ENCODE measurements at places on chromosomes 1 and 21.

DNA sequence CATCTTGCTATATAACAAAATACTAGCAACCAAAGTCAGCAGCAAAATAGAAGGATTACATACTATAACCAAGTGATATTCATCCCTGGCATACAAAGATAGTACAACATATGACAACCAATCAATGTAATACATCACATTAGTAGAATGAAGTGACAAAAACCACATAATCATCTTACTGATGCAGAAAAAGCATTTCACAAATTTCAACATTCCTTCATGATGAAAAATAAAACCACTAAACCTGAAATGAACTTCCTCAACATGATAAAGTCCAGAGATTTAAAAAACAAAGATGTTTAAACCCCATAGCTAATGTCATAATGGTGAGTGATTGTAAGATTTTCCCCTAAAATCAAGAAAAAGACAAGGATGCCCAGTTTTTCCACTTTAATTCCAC, 18.6 kb downstream of the RO60 start:
- DNase-seq = no peak

- DNase-seq = no peak
Observed at GRCh38 chr1:18396247-18396980, 84.3 kb upstream of the KLHDC7A start.

DNA sequence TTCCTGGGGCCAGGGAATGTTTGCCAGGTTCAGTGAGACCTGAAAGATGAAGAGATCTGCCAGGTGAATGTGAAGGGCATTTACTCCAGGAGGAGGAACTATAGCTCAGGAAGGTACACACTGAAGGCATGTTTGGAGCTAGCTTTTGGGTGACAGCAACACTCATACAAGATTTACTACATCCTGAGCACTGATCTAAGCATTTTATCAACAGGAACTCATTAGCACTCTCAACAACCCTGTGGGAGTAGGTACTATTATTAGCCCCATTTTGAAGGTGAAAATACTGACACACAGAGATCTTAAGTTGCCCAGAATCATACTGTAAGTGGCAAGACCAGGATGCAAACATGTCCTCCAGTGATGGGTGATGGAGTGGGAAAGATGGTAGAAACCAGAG, 6.7 kb downstream of the GADD45A start:
- DNase-seq = no peak

DNA sequence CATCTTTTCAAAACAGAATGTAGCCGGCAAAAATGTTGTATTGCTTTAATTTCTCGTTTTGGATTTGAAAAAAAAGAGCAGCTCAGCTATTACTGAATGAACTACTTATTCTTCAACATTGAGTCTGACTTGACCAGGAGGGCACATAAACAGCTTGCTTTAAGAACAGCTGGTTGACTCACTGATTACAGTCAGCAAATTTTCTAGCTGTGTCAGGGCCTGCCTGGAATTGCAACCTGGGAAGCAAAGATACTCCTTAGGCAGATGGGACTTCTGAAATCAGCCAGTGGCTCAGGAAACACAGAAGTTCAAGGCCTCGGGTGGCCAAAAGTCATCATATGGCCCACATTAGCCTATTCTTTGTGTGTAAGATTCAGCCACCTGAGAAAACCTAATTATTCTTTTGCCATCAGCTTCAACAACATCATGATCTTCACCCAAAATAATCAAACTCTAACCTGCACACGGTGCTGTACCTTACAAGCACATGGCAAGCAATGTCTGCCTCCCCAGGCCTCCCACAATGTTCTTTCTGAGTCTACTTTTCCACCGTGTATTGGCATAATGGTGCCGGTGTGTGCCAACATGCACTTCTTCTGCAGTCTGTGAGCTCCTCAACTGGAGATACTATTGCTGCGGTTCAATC, 307.2 kb downstream of the HHIPL2 start:
- DNase-seq = no peak

DNA sequence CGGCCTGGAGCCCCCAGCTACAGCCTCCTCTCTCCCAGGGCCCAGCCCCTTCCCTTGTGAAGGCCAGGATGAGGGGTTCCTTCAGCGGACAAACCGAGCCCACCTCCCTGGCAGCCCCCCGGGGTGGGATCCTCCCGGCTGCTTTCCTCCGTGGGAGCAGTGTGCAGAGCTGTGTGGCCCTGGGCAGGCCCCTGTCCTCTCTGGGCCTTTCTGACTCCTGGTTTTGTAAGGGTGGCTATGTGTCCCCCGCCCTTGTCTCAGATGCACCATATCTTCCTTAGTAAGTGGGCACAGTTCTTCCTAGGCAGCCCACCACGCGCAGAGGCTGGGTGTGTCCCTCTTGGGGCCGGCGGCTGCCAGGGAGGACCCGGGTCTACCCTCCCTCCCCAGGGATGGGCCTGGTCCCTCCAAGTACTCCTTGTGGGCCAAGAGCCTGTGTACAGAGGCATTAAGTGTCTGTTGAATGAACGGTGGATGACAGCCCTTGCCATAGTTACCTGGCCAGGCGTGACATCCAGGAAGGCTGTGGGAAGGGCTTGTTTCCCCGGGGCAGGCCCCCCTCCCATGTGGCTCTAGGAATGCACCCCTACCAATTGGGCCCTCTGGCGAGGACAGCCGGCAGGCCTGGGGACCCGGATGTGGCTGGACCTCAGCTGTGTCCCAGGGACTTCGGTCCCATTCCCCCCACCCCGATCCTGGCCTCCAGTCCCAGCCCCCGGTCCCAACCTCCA, 3.8 kb downstream of the SMIM1 start:
- DNase-seq = no peak

DNA sequence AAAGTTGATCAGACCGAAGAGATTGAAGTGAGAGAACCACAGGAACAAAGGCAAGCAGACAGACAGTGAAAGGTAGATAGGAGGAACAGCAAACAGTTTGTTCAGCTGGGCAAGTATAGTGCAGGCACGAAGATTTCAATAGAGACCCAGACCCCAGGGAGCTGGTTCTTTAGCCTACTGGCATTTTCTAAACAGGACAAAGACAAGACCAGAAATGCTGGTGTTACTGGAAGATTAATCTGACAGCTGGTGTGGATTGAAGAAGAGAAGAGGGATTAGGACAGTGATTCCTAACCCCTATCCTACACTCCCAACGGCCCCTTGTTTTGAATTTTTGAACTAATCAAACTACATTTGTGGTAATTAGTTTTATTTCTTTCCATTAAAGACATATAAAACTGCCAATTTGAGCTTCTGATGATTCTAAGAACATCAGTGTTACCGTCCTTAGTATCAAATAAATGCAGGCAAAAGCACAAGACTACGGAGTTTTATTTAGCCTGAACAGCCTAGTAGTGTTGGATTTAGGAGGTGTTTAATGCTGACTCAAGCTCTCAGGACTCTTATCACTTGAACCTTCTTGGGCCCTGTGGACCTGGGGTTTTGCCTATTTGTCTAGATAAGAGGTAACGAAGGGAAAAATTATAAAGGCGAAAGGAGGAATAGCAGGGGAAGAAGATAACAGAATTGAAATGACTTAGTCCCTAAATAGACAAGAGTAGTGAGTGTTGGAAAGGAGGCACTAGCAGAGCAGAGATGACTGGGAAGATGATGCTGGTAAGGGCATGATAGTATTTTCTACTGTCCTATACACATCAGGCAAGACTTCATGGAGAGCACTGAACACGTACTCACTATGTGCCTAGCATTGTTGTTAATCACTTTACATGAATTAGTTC, 2.0 kb downstream of the NPL start:
- DNase-seq = no peak

DNA sequence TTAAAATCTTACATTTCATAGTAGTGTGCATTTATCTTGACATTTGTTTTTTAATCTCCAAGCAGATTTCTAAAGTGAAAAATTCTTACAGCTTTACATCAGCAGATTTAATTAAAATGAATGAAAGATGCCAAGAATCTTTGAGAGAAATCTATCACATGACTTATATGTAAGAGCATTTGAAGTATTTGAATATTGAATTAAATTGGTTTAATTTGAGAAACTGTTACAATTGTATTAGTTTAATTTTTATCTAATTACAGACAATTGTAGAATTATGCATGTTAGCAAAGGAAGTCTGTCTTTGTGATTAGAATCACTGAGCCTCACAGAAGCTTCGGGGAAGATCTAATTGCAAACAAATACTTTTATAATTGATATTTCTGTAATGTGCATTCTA, 52.2 kb downstream of the ASB17 start:
- no peak for DNase-seq

GRCh38 chr1:951364-951763, 7.7 kb downstream of the NOC2L start:
- DNase-seq = no peak

- no peak for DNase-seq
Observed at GRCh38 chr1:246815693-246816270, 91.6 kb downstream of the SCCPDH start.

DNA sequence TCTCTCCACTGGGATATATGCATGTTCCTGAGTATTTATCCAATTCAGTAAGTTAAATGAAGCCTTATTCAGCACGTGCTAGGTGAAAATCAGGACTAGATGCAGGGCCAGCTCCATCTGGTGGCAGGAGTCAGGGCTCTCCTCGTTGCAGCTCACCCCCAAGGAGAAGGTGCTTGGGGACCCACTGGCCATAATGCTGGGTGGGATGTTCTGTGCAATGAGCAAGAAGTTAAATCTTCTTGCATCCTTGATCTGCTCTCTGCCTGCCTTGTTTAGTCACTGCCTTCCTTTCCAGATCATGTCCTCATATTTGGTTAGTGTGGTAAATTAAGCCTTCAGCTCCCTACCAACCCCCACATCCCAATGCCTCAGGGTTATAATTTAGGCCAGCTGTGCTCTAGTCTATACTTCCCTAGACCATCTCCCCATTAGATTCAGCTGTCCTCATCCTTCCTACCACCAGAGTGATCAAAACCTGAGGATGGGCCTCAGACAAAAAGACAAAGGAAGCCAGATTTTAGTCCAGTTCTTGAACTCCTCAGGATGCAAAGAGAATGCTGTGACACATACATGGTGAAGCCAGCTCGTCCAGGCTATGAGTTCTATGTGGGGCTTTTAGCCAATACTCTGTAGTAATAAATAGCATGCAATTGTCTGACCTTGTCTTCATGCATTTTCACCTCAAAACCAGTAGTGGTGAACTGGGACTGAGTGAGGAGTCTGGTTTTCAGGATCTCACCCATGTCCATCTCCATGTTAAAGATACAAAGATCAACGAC, 55.9 kb downstream of the SEC16B start:
- DNase-seq = no peak

GRCh38 chr21:26448751-26449150, 124.3 kb downstream of the CYYR1 start:
- no peak for DNase-seq

GRCh38 chr1:245084551-245084950, 70.2 kb upstream of the KIF26B start:
- DNase-seq = no peak

- no peak for DNase-seq
Observed at GRCh38 chr1:117574161-117574835, 31.6 kb upstream of the TENT5C start.

DNA sequence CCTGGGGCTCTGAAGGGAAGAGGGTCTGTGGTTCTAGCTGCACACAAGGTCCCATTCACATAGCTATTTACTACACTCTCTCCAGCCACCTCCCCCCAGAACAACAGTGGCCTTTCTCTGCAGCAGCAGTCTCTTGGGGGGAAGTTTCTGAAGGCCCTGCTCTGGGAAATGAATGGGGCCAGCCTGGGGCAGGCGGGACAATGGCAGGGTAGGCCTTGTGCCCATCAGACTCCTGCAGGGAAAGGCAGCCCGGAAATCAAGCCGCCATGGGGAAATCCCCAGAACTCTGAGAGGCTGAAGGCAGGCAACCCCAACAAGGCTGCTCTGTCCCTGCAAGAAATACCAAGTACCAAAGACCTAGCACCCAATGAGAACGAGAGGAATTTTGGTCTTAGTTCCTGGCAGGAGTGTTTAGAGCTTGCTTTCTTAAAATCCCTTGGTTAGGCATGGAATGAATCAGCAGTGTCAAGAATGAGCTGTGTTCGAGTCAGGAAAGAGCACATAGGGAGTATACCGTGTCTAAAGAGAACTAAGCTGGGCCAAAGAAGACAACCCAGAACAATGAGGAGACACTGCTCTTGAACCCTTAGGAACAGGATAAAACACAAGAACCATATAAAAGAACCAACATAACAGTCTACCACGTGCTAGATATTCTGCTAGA, 11.3 kb downstream of the ARHGEF11 start:
- no peak for DNase-seq

DNA sequence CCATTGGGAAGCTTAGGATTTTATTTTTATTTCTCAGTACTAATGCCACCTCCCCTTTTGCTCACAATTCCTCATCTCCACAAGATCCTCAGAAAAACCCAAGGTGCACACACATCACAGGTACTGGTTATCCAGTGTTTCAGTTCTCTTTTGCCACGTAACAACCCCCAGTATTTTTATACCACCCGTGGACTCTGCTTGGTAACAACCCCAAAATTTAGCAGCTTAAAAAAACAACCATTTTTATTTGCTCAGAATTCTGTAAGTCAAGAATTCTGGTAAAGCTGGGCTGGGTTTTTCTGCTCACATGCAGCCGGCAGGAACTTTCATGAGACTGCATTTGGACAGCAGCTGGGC, 180.0 kb downstream of the KAZN start:
- no peak for DNase-seq

GRCh38 chr1:229848752-229849677, 218.0 kb upstream of the GALNT2 start:
- no peak for DNase-seq

GRCh38 chr1:119829625-119830024, 18.4 kb upstream of the REG4 start:
- DNase-seq = no peak

GRCh38 chr1:236103059-236103458, 38.2 kb upstream of the NID1 start:
- DNase-seq = no peak

GRCh38 chr1:39960431-39960958, 5.5 kb downstream of the MFSD2A start:
- DNase-seq = peak; percentile 22

- DNase-seq = no peak
Observed at GRCh38 chr21:25501462-25501861, 105.8 kb downstream of the MRPL39 start.

DNA sequence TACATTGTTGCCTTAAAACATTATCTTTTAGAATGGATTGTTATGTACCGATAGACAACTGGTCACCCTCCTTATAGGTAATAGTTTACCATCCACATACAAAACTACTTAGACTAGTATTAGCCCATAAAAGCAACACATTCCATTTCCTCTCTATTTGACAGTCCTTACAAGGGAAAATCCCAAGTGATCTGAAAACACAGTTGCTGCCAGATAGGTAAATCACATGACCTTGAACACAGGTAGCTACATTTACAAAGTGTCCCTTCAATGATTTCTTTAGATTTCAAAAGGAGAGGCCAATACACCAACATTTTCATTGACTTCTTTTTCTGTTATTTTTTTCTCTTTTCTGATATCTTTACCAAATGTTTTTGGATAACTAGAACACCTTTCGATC, 102.9 kb upstream of the SMYD2 start:
- DNase-seq = no peak

Data from activated CD4-positive, alpha-beta memory T cell treated with anti-CD3 and anti-CD28 coated beads, Interleukin-2, amount 10 ng/mL, durations not matched to agents 7 days and 5 days (primary cell).